Esophagus squamous epithelium (tissue), 5 donors: ENCODE measurements at places on chromosomes 1 and 21.

- no peak for DNase-seq
Observed at GRCh38 chr1:207959910-207960309, 49.0 kb upstream of the CD34 start.

GRCh38 chr1:167690053-167690452 lies 31.7 kb upstream of the MPZL1 start:
- no peak for DNase-seq

DNA sequence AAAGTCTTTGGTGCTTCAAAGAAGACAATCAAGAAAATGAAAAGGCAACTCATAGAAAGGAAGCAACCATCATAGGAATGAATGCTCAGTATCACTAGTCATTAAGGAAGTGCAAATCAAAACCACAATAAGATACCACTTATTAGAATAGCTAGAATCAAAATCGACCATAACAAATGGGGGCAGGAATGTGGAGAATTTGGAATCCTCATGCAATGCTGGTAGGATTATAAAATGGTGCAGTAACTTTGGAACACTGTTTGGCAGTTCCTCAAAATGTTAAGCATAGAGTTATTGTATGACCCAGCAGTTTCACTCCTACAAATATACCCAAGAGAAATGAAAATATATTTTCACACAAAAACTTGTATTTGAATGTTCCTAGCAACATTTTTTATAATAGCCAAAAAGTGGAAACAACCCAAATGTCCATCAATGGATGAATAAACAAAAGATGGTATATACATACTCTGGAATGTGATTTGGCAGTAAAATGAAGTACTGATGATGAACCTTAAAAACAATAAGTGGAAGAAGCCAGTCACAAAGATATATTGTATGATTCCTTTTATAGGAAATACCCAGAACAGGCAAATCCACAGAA lies 105.6 kb downstream of the MIS18A start:
- DNase-seq = no peak

GRCh38 chr1:37858931-37859506 lies 373 bp downstream of the MTF1 start:
- DNase-seq = no peak
